Activated effector memory CD4-positive, alpha-beta T cell treated with Interleukin-2 at 50 U/mL for 16 hours (primary cell): ENCODE measurements at places on chromosomes 11 and 22.

- DNase-seq, result no peak
Observed at GRCh38 chr11:95364324-95365295, 133.6 kb upstream of the SESN3 start.

DNA sequence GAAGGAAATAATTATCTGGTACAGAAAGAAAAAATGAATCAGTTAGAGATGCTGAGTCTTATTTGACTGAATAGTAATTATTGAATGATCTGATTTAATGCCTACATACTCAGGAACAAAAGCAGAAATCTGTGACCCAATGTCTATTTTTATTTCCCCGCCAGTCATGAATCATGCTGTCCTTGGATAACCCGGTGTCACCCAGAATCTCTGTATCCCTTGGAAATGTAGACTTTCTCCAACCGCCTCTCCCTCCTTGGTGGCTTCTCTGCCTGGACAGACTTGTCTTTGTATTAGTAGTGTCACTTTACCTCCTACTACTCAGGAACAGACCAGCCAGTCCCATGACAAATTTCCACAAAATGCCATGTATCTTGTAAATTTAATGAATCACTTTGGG is 173.3 kb upstream of the PDGFD start:
- DNase-seq, result no peak

GRCh38 chr11:69144316-69145049 is 11.3 kb upstream of the SMIM38 start:
- DNase-seq, result no peak

- peak; percentile 33 for DNase-seq
Observed at GRCh38 chr11:67266449-67267187, at the start of gene GRK2. Gene GRK2 (plus strand): TSS chr11:67266473. CDS start chr11:67266700, 227 bp downstream.

DNA sequence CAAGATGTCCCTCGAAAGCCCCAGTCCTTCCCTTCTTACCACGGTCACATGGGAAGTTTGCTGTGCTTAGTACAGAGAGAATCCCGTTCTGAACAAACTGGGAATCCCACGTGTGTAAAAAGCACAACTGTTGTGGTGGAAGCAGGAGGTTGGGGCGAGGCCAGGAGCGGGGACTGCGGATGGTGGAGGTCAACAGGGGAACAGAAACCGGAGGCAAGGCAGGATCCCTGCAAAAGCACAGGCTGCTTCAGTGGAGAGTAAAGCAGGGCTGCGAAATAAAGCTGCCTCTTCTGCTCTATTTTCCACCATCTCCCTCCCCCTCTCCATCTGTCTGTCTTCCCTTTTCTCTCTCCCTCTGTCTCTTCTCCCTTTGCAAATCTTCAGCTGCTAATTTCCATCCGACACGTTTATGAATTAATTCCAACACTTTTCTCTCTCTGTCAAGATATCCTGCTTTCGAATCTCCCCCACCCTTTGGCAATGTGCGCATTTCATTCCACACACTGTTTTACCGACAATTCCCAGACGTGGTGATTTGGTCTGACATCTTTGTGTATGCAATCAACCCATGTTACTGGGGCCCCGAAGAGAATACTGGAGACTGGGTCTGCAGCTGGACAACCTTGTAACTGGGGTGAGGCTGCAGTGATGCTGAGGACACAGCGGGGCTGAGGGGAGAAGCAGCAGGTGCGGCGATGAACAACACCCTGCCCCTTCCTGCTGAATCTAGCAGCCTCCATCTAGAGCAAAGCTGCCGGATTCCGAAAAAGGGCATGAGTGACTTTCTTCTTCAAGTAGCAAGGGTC is 571.8 kb downstream of the OPCML start:
- no peak for DNase-seq

GRCh38 chr11:35303596-35304385 is 115.6 kb downstream of the SLC1A2 start:
- DNase-seq, result no peak

GRCh38 chr11:4826425-4826824 is 5.3 kb downstream of the OR51F2 start:
- DNase-seq, result no peak

DNA sequence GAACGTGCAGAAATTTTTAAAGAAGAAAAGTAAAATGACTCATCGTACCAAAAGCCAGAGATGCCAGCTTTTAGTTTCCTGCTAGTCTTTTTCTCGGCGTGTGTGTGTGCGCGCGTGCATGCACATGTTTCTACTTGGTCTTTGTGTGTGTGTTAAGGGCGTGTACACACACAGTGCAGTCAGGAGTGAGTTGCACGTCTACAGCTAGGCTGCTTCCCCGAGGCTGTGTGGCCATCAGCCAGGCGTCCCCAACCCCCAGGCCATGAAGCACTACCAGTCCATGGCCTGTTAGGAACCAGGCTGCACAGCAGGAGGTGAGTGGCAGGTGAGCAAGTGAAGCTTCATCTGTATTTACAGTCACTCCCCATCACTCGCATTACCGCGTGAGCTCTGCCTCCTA is 36.4 kb downstream of the KCNQ1 start:
- no peak for DNase-seq

DNA sequence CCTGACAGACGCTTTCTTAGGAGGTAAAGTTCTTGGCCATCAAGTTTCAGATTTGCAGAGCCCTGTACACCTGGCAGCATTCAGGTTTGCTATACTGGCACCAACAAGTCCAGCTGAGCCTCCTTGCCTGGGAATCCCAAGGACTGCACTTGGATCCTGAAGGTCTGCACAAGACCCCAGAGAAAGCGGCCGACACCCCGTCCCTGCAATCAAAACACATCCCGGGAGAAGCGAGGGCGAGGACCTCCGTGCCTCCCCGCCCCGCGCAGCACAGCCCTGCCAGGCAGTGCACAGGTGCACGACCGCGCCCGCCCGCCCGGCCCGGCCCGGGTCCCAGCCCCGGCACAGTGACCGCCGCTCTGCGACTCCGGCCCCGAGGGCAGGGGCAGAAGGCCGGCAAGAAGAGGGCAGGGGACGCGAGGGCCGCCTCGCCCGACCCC is 559 bp downstream of the MRTFA start:
- no peak for DNase-seq

DNA sequence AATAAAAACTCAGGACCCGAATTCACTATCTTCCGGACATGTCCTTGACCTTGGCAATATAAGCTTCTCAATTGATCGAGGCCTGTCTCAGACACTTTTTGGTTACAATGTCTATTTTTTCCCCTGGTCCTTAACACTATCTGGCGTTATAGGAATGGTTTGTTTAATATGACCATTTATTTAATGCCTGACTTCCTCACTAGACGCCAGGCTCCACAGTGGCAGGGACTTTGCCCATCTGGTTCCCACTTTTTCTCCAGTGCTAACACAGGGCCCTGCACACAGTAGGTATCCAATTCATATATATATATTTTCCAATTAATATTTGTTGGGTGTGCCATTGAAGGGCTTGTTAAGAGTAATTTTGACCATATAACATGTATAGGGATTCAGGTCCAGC is 7.9 kb upstream of the CBX6 start:
- no peak for DNase-seq

- no peak for DNase-seq
Observed at GRCh38 chr11:105635466-105635865, 25.6 kb downstream of the GRIA4 start.

- DNase-seq, result no peak
Observed at GRCh38 chr22:44522526-44523170, 24.6 kb upstream of the RTL6 start.

DNA sequence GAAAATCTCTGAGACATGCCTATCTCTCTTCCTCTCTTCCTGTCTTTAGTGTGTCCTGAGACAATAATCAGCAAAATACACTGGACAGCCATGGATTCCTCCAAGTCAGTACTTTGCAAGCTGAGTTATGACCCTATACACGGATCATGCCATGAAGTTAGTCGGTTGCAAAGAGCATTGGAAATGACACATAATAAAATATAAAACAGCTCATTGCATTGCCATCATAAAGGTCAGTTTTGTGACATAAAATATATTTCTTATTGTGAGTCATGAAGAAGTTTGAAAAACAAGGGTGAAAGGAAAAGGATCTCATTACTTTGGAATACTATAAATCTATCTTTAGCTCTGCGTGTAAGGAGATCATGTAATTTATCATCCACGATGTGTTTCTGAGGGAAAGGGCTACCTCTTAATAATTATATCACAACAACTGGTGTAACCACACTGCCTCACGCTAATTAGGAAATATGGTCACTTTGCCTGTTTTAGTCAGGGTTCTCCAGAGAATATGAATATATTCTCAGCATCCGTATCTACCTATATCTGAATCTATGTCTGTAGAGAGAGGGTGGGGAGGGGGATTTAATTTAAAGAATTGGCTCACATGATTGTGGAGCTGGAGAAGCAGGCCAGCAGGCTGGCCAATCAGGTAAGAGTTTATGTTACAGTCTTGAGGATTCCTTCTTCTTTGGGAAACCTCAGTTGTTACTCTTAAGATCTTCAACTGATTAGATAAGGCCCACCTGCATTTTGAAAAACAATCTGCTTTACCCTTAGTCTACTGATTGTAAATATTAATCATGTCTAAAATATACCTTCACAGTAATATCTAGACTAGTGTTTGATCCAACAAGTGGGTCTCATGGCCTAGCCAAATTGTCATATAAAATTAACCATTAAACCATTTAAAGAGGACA is 198.8 kb downstream of the FAT3 start:
- no peak for DNase-seq

DNA sequence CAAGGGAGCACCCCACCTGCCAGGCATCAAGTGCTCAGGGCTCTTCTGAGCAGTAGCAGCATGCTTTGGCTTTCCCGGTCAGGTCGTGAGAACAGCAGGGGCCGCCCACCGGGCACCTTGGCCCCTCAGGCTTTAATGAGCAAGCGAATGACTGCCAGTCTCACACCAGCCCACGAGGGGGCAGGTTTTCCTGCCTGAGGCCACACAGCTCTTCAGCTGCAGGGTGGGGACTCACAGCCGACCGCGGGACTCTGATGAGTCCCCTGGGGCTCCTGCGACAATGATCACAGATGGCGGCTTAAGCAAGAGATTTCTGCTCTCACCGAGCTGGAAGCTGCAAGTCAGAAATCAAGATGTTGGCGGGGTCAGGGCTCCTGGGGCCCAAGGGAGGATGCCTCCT is 14.3 kb upstream of the FGF19 start:
- no peak for DNase-seq

- DNase-seq, result no peak
Observed at GRCh38 chr22:24753914-24754313, 20.6 kb downstream of the PIWIL3 start.
